SJCRH30 (cell line): ENCODE measurements at places on chromosomes 6 and 20.

DNA sequence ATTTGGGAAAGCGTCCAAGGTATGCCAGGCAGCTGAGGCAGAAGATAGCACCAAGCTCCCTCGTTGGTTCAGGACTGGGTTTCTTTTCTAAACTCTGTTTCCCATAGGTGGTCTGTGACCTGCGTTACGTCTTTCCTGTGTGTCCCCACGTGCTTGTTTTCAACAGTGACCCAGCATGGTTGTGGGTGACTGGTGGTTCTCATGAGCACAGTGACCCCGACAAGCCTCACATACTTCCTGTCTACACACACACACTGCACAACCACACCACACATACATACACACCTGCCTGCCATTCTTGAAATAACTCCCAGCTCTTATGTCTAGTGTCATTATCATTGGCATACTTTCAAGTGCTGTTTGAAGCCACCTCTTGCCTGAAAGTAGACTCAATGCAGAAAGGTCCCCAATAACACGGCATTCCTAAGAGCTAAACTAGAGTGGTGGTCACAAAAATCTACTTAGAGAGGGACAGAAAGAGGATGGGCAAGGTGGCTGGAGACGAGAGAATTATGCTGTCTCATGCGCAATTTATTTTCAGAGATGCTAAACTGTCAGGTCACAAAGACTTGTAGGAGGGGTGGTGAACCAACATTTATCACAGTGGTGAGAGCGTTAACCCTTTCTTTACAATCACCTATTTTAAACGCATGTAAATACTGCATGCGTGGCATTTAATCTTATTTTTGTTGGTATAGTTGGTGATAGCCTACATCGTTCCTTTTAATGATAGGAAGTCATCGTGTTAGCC lies 66.7 kb downstream of the GCNT2 start:
- no peak overlapping the region for H3K27ac ChIP-seq
- H3K4me3 ChIP-seq: no peak overlapping the region
- H3K36me3 ChIP-seq: no peaks in the 10 kb centered on the region
- no peaks in the 10 kb centered on the region for H3K27me3 ChIP-seq
- H3K4me1 ChIP-seq: no peaks in the 10 kb centered on the region; the same call in 1 of the 2 replicates

DNA sequence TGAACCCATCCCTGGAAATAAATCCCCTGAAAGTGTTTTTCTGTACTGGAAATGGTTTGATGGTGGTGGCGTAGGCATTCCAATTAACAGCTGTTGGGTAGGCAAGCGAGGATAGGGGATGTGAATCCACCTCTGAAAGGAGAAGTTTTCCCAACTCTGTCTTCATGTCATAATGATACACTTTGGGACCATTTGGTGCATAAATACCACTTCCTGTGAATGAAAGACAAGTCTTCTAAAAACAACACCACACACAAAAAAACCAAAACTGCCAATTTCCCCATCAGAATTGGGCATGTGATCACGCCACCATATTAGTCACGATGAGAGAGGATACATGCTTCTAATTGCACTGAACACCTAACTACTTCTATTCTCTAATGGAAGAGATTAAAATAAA lies 6.4 kb downstream of the VNN2 start:
- H3K36me3 ChIP-seq: no peaks in the 10 kb centered on the region
- no peak overlapping the region for H3K27ac ChIP-seq
- H3K4me3 ChIP-seq: no peak overlapping the region
- DNase-seq: no peak
- no peaks in the 10 kb centered on the region for H3K27me3 ChIP-seq
- no peaks in the 10 kb centered on the region for H3K4me1 ChIP-seq

GRCh38 chr6:84062519-84063154 lies 29.1 kb downstream of the MRAP2 start:
- DNase-seq: no peak
- H3K36me3 ChIP-seq: 0 out of 2 replicates have a peak, but pooled peaks cover 3% of the 10 kb centered on the region
- H3K4me3 ChIP-seq: no peak overlapping the region
- peaks cover 17% of the 10 kb centered on the region for H3K4me1 ChIP-seq

DNA sequence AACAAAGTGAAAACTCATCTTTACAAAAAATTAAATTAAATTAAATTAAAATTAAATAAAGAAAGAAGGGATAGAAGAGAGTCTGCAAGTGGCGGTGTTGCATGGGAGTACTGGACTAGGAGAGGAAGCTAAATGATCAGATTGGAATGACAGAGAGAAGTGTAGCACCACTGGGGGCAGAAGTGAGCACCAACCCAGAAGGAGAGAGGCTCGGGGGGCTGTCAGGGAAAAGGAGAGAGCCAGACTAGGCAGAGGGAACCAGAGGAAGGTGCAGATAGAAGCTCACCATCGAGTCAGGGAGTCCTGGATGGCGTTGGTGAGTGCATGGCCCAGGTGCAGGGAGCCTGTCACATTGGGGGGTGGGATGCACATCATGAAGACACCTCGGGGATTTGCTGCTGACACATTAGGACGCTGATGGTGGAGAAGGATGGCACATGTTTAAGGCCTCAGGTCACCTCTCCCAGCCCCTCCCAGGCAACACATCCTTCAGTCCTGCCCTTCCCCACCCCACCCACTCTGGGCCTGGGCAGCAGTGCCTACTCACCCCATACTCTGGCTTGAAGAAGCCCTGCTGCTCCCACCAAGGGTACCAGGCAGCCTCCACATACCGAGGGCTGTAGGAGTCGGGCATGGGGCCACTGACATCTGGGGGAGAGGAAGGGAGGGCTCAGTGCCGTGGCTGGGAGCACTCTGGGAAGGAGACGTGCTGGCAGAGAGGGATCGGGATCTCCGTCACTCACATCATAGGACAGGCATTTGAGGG lies 4.0 kb downstream of the VARS1 start:
- no peak overlapping the region for H3K27ac ChIP-seq
- H3K36me3 ChIP-seq: peaks cover 38% of the 10 kb centered on the region
- DNase-seq: peak; percentile 52
- no peak overlapping the region for H3K4me3 ChIP-seq

DNA sequence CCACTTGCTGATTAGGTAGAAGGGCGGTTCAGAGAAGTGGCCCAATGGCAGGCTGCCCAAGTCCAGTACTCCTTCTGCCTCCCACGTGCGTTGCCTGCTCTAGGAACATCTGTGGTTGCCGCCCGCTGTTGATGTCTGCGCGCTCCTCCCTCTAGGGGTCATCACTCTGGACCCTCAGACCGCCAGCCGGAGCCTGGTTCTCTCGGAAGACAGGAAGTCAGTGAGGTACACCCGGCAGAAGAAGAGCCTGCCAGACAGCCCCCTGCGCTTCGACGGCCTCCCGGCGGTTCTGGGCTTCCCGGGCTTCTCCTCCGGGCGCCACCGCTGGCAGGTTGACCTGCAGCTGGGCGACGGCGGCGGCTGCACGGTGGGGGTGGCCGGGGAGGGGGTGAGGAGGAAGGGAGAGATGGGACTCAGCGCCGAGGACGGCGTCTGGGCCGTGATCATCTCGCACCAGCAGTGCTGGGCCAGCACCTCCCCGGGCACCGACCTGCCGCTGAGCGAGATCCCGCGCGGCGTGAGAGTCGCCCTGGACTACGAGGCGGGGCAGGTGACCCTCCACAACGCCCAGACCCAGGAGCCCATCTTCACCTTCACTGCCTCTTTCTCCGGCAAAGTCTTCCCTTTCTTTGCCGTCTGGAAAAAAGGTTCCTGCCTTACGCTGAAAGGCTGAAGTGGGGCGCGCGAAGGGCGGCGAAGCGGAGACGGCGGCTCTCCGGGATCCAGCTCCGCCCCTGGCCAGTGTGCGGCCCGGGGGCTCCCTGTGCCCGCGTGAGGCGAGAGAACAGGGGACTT lies 8.5 kb downstream of the TRIM15 start:
- no peak overlapping the region for H3K27ac ChIP-seq
- no peaks in the 10 kb centered on the region for H3K36me3 ChIP-seq
- no peaks in the 10 kb centered on the region for H3K4me1 ChIP-seq

DNA sequence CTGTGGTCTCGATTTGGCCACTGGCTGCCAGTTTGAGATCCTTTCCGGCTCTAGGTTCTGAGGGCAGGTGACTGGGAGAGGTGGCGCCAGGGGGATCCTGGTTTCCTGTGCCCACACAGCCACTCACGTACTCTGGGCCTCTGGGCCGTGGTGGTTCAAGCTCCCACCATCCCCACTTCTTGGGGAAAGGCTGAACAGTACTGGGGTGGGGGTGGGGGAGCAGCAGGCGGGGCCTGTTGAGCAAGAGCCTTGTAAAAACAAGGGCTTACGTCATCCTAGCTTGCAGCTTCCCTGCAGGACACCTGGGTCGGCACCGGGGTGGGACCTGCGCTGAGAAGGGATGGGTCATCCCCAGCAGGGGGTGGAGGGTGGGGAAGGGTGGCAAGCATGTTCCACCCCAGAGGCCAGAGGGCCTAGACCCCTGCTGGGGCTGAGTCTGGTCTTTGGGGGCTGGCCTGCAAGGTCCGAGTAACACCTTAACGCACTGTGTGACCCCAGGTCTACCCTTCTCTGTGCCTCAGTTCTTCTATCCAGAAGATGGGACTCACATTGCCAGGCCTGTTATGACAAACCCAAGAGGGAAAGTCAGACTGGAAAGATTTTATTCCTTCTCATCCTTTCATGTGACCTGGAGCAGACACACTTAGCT lies 3.1 kb upstream of the CEBPB start:
- no peaks in the 10 kb centered on the region for H3K4me1 ChIP-seq
- no peak for DNase-seq
- H3K27me3 ChIP-seq: peaks cover 8% of the 10 kb centered on the region; the same call in 1 of the 2 replicates
- no peak overlapping the region for H3K27ac ChIP-seq

- no peak overlapping the region for H3K4me3 ChIP-seq
- H3K27me3 ChIP-seq: no peaks in the 10 kb centered on the region
These were observed 16.8 kb downstream of the RPP40 start for GRCh38 chr6:4986999-4987398.

DNA sequence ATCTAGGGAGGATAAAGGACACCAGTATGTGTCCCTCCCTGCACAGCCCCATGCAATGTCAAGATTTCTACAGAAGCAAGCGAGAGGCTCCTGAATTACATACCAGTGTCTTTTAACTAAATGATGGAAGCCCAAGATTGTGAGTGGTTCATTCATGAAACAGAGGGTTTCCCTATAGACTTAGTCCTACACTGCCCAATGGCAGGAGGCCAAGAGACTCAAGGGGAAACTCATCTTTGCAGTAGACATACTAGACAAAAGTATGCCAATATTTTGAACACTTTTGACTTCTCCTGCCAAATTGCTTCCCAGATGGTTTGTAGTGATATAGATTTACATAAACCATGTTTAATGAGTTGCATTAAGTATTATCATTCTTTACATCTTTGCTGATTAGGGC lies 557.2 kb upstream of the JAG1 start:
- no peak overlapping the region for H3K4me3 ChIP-seq
- peaks cover 5% of the 10 kb centered on the region; the same call in 1 of the 2 replicates for H3K4me1 ChIP-seq
- DNase-seq: no peak
- H3K27ac ChIP-seq: no peak overlapping the region
- no peaks in the 10 kb centered on the region for H3K27me3 ChIP-seq

- no peak overlapping the region for H3K27ac ChIP-seq
- H3K4me3 ChIP-seq: no peak overlapping the region
- no peaks in the 10 kb centered on the region for H3K36me3 ChIP-seq
- H3K27me3 ChIP-seq: peaks cover 14% of the 10 kb centered on the region
These were observed 12.8 kb upstream of the HELZ2 start for GRCh38 chr20:63586797-63587196.

- H3K27me3 ChIP-seq: no peaks in the 10 kb centered on the region; the same call in 1 of the 2 replicates
- no peak overlapping the region for H3K27ac ChIP-seq
These were observed 140 bp downstream of the ADA start for GRCh38 chr20:44651434-44651683.

- no peaks in the 10 kb centered on the region for H3K36me3 ChIP-seq
- peaks cover 18% of the 10 kb centered on the region for H3K4me1 ChIP-seq
- no peaks in the 10 kb centered on the region for H3K27me3 ChIP-seq
- no peak overlapping the region for H3K4me3 ChIP-seq
- peak overlapping the region; percentile 65 for H3K27ac ChIP-seq
- peak; percentile 61 for DNase-seq
These were observed 2.4 kb upstream of the EFHC1 start for GRCh38 chr6:52417675-52418111.

GRCh38 chr20:14344746-14345145 lies 7.3 kb upstream of the FLRT3 start:
- no peaks in the 10 kb centered on the region for H3K36me3 ChIP-seq
- peaks cover 7% of the 10 kb centered on the region for H3K4me1 ChIP-seq
- H3K27me3 ChIP-seq: no peaks in the 10 kb centered on the region
- no peak overlapping the region for H3K27ac ChIP-seq

DNA sequence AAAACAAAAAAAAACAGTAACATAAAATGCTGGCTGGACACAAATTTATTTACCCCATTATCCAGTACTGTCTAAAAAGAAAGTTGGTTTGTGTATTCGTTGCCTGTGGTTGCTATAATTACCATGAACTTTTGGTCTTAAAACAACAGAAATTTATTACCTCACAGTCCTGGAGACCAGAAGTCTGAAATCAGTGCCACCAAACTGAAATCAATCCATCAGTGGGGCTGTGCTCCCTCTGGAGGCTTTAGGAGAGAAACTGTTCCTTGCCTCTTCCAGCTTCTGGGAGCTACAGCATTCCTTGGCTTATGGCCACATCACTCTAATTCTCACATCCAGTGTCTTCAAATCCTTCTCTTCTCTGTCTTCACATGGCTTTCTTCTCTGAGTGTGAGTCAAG lies 79.4 kb downstream of the SNX5 start:
- H3K4me1 ChIP-seq: no peaks in the 10 kb centered on the region
- no peak overlapping the region for H3K4me3 ChIP-seq
- H3K27me3 ChIP-seq: no peaks in the 10 kb centered on the region; the same call in 1 of the 2 replicates
- no peak for DNase-seq

- H3K4me1 ChIP-seq: no peaks in the 10 kb centered on the region
- DNase-seq: no peak
- no peak overlapping the region for H3K27ac ChIP-seq
- peaks cover 93% of the 10 kb centered on the region for H3K36me3 ChIP-seq
These were observed 12.2 kb downstream of the ESF1 start for GRCh38 chr20:13772529-13772928.

GRCh38 chr6:158780246-158780884 lies 38.8 kb downstream of the EZR start:
- H3K4me1 ChIP-seq: no peaks in the 10 kb centered on the region
- no peak overlapping the region for H3K27ac ChIP-seq
- H3K27me3 ChIP-seq: no peaks in the 10 kb centered on the region
- no peak for DNase-seq

GRCh38 chr6:150692604-150693003 lies 92.9 kb downstream of the PLEKHG1 start:
- H3K4me1 ChIP-seq: no peaks in the 10 kb centered on the region
- no peaks in the 10 kb centered on the region for H3K27me3 ChIP-seq
- H3K4me3 ChIP-seq: no peak overlapping the region
- no peak overlapping the region for H3K27ac ChIP-seq
- no peaks in the 10 kb centered on the region for H3K36me3 ChIP-seq
- DNase-seq: no peak

DNA sequence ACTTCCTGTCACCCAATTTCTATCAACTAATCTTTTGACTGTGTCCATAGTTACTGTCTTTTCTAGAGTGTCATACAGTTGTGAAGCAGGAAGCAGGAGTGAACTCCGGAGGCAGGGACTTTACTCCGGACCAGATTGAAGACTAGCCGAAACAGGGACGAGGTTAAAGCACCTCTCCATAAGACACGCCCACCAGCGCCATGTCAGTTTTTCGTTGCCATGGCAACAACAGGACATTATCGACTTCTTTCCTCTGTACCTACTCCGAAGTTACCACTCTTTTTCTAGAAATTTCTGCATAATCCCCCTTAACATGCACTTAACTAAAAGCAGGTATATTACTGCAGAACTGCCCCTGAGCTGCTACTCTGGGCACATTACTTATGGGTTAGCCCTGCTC lies 25.2 kb downstream of the TRIM38 start:
- no peak for DNase-seq
- no peak overlapping the region for H3K27ac ChIP-seq
- no peaks in the 10 kb centered on the region for H3K4me1 ChIP-seq
